ENCODE measurements at places on chromosomes 13 and 19.

DNA sequence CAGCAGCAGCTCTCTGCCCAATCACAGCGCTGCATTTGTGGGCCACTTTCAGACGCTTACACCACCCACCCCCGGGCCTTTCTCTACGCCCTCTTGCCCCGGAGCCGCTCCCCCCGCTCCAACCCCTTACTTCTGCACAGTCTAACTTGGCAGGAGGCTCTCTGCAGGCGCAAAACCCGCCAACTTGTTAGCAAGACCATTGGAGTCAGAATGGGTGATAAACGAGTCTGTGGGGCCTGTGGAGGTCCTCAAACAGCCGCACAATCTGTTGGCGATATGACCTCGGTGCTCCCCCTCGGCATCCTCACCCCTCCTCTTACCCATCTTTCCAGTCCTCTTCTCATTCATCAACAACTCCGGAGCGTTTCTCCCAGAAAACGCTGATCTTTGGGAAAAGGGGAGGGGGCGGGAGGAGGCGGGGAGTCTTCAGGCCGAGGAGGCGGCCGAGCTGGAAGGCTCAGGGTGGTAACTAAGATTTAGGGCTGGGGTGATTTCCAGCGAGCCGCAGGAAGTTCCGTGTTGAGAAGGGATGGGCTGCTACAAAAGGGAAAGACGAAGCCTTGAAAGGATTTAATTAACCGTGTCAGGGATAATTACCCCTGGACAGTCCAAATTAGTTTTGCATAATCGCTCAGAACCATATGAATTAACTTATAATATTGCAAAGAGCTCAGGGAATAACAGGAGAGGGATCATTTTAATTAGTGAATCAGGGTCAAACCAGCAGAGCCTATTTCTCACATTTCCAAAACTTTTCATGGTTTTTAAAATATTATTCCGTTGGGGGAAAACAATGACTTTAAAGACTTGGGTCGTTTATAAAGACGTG, 4.1 kb downstream of the SOX21 start:
- DNase-seq, result no peak

- peak; percentile 66 for DNase-seq
Observed at GRCh38 chr19:55452749-55453346, 8.6 kb downstream of the ISOC2 start.

DNA sequence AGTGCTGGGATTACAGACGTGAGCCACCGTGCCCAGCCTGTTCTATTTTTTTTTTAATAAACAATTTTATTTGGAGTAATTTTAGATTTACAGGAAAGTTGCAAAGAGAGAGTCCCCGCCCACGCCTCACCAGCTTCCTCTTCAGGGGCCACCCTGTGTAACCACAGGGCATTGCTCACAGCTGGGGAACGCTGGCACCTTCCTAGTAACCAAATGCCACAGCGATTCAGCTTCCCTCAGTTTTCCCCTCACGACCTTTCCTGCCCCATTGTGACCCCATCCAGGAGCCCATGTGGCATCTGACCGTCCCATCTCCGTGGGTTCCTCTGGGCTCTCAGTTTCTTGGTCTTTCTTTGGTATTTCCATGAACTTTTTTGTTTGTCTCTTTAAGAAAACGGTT, 83.9 kb downstream of the GNG7 start:
- peak; percentile 82 for DNase-seq

DNA sequence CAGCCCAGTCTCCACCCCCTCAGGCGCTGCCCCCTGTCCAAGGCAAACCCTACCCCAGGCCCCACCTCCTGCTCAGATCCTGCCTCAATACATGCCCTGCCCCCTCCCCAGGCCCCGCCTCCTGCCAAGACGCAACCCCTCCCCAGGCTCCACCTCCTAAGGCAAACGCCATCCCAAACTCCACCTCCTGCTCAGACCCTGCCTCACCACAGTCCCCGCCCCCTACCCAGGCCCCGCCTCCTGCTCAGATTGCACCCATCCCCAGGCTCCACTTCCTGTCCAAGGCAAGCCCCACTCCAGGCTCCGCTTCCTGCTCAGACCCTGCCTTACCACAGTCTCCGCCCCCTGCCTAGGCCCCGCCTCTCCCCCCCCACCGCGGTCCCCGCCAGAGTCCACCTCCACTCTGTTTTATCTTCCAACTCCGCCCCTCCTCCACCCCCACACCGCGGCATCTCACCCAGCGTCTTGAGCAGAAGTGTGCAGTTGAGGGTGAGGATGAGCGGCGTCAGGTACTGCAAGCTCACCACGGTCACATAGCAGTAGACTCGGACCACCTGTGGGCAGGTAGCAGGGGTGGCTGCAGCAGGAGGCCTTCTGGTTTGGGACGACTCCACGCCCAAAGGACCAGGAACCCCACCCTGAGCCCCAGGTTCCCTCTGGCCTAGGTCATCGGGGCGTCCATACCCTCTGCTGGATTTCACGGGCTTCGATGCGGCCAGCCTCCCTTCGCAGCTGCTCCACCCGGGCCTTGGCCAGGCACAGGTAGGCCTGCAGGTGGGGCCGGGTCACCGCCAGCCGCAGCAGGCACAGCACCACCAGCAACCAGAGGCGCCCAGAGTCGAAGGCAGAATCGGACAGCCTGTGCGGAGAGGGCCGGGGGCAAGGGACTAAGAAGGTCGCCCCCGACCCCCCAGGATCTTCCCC, 17.7 kb downstream of the TMEM161A start:
- no peak for DNase-seq

- DNase-seq, result no peak
Observed at GRCh38 chr13:30392681-30393045, 29.6 kb upstream of the UBE2L5 start.

DNA sequence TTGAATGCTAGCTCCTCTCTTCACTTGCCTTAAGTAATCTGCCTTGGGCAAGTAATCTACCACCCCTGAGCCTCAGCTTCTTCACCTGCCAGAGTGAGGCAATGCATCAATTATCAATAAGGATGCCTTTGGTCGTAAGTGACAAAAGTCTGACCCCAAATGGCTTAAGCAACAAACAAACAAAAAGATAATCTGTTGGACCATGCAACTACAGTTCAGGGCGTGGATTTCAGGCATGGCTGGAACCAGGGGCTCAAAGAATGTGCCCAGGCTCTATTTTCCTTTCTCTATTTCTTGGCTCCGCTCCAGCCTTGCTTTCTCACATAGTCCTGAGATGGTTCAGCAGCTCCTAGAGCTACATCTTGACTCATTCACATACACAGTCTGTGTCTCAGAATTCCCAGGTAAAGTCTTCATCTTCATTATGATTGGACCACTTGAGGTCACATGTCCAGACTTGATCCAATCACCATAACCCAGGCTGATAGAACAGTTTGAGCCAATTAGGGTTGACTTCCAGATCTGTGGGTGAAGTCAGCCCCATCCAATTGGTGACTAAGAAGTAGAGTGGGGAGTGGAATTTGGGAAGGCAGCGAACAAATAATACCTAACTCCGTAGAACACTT, 29.6 kb downstream of the ACSBG2 start:
- DNase-seq, result no peak

DNA sequence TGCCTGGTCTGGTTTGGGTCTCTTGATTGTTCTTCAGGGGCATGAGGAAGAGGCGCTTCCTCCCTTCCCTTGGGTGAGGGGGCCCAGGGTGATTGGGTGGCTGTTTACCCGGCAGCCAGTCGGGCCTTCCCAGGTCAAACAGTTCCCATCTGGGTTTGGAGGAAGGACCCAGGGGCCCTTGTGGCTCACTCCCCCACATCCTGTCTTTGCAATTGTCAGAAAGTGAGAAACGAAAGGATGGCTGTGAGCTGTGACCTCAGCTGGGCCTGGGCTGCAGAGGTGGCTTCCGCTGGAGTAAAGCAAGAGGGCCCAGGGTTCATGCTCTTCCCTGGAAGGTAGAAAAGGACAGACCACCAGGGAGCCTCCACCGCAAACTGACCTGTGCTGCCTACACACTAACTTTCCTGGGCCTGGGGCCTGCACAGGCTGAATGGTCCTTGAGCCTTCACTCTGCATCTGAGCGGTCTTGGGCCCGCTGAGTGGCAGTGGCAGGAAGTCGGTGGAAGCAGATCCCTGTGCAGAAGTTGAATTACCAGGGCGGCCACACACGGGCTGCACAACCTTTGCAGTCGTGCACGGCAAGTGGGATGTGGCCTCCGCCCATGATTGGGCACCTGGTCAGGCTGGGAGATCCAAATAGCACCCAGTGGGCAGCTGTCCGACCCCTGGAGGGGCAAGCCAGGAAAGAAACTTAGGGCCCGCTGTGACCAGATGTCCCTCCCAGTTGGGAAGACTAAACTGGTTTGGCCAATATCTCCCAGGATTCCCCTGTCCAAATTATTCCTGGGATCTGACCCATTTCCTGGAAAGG, 5.3 kb upstream of the CD79A start:
- peak; percentile 60 for DNase-seq

DNA sequence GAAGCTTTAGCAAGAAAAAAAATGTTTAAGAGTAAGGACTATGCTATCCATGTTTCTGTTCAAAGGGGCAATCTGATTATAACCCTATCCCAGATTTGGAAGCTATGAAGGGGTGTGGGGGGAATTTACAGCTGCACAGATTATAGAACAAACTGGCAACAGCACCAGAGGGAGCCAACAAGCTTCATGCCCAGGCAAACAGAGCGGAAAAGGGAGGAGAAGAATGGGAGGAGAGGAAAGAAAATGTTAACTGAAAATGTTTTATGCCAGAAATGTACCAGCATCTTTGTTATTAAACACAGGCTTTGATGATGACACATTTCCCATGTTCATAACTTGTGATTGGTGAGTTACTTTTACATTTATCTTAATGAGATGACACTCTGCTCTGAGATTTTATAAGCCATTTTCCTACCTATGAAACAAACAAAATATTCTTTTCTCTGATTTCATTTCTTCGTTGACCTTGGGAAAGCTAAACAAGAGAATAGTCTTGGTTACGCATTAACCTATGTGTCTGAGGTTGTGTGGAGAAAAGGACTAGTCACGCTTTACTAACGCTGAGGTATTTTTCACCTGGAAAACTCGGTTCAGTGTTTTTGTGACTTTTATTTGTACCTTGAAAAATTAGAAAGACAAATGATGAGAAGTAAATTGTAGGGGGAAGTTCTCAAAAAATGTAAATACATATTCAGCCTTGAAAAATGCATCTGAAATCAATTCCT, 235.8 kb upstream of the MIR17HG start:
- DNase-seq, result no peak
